Cardiac septum (tissue), 1 donor: ENCODE measurements at places on chromosomes 5 and 9. TPM values are rescaled to one million over a fixed set of nuclear protein-coding genes. Genes with fewer than 3 reads are reported as not detected.
A peak's percentile ranks its signal among the peaks of the same experiment; 100 is the strongest.

The FOXD4L6 gene
- total RNA-seq = not detected

GRCh38 chr5:39424736-39425637 is at the start of gene DAB2:
DAB2 (minus strand) TSS chr5:39424980; CDS start chr5:39394320, 30,660 bp downstream.
- peak; percentile 91 for DNase-seq

DNA sequence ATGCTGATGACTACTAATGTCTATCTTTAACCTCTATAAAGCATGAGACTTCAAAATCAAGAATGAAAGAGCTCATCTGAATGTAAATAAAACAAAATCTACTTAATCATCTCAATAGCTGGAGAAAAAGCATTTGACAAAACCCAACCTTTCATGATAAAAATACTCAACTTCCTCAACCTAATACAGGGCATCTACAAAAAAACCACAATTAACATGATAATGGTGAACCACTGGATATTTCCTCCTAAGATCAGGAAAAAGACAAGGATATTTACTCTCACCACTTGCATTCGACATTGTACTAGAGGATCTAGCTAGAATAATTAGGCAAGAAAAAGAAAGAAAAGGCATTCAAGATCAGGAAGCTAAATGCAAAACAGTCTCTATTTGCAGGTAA is 49.3 kb downstream of the FAM169A start:
- no peak for DNase-seq

DNA sequence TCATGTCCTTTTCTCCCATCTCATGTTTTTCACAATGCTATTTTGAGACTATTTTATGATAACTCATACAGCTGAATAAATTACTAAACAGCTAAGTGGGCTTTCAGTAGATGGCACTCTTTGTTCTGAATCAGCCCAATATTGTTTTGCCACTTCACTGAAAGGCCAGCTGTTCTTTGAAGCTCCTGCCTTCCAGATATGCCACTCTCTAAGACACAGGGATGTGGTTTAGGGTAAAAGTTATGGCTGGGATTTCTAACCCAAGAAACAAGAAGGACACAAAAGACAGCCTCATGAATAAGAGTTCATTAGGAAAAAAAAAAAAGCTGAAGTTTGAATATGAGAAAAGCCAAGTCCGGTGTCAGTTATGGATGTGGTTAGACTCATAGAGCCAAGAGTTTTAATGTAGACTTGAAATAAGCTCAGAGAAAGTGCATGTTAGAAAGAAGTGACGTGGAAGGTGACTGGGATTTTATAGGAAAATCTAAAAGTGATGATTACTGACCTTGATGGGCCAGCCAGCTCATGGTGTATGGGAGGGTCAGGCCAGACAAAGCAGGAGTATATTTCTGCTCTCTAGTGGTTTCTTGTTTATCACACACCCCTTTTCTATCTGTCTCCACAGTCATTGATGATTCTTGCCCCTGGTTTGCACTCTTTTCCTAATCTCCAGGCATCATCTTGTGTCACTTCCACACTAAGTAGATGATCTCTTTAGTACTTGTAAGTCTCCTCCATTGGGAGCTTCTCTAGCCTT is 488.5 kb downstream of the NR2F1-AS1 start:
- DNase-seq = no peak

The IL3 gene
- not detected for total RNA-seq

DNA sequence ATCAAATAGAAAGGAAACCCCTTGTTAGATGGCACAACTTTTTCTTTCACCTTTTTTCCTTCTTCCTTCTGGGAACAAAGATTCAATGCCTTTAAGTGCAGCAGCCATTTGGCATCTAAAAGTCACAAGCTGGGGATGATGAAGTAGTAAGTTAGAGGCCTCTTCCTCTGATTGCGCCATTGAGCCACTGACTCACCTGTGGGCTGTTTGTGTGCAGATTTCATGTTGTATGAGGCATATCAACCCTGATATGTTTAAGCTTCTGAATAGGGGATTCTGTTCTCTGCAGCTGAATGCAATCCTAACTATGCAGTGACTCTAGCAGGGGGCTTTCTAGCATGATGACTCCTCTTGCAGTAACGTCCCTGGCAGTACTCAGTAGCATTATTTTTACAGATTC is 599.9 kb downstream of the CSNK1G3 start:
- DNase-seq = no peak

DNA sequence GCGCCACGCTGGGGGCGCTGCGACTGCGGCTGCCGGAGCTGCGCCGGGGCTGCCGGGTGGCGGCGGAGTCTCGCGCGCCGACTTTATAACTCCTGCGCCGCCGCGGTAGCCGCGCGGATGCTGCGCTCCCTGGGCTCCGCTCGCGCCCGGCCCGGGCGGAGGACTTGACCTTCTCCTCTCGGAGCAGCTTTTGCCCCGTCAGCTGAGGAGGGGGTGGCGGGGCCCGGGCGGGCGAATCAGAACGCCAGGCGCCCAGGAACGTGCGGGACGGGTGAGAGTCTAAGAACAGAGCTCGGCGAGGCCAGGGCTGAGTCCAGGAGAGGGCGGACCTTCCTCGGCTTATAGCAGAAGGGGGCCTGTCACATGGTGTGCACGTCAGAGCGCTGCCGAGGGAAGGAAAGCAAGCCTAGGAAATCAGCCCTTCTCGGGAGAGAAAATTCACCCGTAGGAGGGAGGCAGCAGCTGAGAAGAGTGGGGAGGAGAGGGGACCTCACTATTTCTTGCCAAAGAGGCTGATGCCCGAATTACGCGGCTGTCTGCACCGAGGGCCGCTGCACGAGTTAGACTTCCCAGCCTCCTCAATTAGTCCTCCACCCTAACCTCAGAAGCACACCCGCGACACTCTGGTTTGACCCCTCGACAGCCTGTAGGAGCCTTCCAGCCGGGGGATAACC is at the start of gene FOXD1:
Gene FOXD1, minus strand, starts transcription at position 315 of the 674 bp plus-strand sequence. CDS start 415 bp downstream, outside the sequence.
- no peak for DNase-seq

The OMD gene
- total RNA-seq = 6.5 TPM

DNA sequence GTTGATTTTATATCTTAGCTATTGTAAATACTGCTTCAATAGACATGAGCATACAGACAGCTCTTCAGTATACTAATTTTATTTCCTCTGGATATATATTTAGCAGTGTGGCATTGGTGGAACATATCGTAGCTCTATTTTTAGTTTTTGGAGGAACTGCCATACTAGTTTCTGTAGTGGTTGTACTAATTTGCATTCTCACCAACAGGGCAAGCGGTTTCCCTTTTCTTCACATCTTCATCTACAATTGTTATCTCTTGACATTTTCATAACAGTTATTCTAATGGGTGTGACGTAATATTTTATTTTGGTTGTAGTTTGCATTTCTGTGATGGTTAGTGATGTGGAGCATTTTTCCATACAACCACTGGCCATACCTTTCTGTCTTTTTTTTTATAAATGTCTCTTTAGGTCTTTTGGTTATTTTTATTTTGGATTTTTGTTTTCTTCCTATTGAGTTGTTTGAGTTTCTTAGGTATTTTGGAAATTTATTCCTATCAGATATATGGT is 32.5 kb downstream of the TAF11L14 start:
- no peak for DNase-seq

DNA sequence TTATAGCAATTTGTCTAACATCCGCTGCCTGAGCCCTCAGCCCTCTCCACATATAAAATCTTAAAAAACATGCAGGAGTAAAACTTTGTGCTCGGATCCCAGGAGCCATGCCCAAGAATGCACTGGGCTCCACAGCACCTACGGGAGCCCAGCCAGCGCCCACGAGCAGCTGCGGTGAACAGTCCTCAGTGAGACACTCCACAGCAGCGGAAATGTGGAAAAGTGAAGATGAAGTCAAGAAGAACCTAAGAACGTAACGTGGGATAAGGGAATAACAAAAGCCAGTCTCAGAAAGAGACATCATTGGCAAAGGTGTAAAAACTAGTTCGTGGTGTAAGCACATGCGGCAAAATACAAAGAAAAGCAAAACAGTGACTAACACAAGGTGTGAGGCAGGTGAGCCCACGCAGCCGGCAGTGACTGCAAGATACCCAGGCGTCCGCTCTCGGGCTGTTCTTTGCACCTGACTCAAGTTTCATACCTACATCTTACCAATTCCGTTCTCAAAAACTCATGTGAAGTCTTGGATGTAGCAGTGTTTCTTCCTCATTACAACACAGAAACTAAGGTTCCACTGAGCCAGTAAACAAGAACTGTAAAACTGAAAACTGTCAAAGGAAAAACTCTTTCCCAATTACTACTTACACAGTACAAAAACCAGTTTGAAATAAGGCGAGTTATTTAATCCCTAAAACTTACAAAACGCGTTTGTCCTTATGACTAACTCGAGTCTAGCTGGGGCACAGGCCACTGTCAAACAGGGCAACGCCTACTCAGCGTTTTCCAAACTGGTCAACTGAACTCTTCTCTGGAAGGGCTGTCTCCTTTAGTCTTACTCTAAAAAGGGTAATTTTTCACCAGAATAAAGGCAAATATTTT is 1.7 kb downstream of the CAMSAP1 start:
- no peak for DNase-seq
